ENCODE measurements at places on chromosomes 3 and 15.

DNA sequence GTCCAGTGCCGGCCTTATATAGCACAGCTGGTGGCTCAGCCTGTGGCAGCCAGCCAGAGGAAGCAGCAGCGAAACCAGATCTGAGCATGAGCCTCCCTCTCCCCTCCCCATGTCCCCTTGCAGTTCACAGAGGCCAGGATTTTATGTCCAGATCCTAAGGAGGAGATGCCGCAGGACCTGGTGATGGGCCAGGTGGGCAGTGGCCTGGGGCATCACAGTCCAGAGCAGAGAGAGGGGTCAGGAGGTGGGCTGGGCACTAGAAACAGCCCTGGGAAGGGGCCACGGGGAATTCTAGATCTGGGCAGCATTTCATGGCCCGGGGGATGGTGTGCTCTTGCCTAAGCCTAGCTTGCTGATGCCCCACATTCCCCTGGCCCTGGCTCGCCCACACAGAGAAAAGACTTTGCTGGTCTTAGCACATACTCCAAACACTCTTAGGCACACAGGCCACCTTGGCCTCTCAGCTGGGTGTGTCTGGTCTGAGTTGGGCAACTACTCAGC, 259 bp upstream of the CILP start:
- peak; percentile 35 for DNase-seq

GRCh38 chr15:51661072-51661471, 20.2 kb upstream of the SCG3 start:
- no peak for DNase-seq

- no peak for DNase-seq
Measured at GRCh38 chr3:48681541-48681880, 4.2 kb downstream of the NCKIPSD start.

DNA sequence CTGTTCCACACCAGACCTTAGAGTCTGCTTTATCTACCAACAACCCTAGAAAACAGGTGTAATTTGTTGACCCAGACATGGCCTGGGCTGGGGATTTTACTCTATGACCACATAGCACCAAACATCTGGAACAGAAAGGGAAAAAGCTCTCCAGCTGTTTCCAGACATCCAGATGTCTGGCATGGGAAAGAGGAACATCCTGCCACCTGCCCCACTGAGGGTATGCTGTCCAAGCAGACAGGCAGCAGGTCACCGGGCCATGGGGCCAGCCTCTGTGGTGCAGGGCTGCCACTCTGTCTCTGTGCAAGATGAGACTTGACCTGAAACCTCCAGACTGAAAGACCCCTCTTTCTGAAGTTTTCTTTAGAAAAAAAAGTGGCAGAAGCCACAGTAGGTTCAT, 359.3 kb upstream of the ICE2 start:
- DNase-seq: no peak

- no peak for DNase-seq
Measured at GRCh38 chr3:184039414-184039813, 7.9 kb downstream of the HTR3D start.

DNA sequence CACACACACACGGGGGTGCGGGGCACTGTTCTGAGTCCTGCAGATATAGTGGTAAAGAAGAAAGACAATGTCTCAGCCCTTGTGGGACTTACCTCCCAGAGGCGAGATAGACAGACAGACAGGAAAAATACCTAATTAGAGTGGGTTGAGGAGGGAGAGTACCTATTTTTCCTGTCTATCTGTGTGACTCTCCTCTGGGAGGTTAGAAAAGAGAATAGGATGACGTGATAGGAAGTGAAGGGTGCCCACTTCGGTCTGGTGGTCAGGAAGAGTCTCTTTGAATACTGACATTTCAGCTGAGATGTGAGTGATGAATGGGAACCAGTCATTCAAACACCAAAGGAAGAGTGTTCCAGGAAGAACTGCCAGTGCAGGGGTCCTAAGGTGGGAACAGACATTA, 4.1 kb upstream of the APOD start:
- no peak for DNase-seq

DNA sequence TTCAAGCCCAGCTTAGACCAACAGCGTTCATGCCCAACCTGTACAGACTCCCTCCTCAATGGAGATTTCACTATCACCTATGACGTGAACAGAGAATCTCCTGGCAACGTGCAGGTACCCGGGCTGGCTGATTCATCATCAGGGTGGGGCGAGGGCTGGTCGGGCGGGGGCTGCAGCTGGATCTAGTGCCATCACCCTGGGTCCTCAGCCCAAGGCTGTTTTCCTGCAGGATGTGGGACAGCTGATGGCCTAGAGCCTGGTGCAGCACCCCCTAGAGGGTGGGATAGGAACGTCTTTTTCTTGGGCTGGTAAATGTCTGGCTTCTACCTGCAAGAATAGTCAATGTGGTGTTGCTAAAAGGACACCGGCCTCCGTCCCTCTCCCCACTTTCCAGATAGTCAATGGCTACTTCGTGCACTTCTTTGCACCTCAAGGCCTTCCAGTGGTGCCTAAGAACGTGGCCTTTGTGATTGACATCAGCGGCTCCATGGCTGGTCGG, 4.4 kb downstream of the ITIH3 start:
- DNase-seq: peak; percentile 21

DNA sequence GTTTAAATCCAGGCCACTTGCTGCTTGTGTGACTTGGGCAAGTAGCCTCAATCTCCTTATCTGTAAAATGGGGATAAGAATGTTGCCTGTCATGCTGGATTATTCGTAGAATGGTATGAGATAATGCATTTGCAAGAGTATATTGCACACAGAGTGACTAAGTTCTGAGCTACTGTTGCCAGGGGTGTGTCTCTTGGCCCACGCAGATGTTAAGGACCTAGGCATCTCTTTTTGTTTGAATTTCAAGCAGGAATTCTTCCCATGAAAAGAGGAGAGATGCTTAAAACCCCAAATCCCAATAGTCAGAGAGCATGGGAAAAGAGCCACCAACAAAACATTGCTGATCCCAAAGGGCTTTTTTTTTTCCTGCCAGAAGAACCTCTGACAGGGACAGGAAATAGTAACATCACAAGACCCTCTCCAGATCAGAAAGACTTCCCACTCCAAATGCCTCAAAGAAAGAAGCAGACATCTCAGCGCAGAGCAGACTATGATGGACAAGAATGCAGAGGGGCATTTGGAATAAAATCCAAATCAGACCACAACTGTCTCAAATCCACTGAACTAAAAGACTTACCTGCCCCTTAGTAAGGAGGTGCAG, 90.5 kb downstream of the MRPL46 start:
- no peak for DNase-seq

DNA sequence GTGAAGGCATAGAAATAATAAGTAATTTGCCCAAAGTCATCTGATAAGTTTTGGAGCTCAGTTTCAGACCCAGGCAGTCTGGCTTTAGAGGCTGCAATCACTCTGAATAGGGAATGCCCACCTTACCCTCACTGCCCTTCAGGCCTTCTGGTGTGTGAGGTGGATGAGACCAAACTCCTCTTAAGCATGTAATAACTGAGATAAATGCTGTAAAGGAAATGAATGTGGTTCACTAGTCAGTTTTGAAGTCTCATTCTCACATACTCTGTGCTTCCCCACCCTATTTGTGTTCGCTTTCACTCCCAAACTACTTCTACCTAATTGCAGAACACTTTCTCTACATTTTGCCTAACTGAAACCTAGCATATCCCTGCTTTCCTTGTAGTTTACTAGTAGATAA, 144.1 kb downstream of the FILIP1L start:
- DNase-seq: no peak

DNA sequence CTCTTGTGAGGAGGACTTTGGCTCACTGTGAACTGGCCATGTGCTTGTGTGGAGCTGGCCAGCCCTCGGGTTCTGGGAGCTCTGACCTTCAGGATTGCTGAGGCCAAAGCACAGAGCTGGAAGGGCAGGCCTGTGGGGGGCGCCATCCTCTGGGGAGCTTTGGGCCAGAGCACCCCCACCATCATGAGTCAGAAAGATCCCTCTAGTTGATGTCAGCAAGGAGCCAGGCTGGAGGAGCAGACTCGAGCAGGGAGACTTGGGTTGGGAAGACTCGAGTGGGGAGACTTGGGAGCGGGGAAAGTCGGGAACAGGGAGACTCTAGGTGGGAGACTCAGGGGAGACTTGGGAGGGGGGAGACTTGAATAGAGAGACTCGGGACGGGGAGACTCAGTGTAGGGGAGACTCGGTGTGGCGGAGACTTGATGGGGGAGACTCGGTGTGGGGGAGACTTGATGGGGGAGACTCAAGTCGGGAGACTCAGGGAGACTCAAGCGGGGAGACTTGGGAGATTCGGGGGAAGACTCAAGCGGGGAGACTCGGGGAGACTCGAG, 37.7 kb upstream of the PLXNA1 start:
- no peak for DNase-seq

DNA sequence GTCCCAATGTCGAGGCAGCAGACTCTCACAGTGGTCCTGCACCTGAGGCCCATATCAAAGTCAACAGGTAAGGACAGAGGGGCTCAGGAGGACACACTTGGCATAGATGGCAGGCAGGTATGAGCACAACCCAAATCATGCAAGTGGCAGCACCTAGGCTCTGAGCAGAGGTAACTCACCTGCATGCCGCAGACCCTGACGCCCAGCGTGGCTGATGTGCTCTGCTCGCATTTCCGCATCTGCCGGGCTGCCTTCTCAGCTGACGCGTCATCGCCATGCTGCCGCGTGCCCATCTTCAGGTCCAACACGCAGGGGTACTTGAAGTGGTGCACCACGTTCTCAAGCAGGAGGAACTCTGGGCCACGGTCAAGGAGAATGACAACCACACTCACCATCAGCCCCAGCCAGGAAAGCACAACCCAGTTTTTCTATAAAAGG, 4.2 kb upstream of the GMPPB start:
- no peak for DNase-seq

DNA sequence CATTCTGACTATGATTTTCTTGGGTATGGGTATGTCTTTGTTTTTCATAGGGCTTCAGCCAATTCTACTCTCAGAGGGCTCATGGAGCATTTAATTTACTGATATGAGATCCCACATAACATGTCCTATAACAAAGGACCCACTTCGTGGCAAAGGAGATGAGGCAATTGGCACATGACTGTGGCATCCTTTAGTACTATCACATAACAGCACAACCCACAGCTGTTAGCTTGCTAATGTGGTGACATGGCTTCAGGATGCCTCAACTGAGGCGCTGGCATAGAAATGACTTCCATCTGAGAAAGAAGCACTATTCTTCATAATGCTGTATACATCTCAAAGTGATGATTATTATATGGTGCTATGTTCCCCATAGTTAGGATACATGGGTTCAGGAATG, 48.1 kb upstream of the RFX7 start:
- DNase-seq: no peak

- no peak for DNase-seq
Measured at GRCh38 chr15:86103825-86104224, 24.2 kb downstream of the AGBL1 start.

DNA sequence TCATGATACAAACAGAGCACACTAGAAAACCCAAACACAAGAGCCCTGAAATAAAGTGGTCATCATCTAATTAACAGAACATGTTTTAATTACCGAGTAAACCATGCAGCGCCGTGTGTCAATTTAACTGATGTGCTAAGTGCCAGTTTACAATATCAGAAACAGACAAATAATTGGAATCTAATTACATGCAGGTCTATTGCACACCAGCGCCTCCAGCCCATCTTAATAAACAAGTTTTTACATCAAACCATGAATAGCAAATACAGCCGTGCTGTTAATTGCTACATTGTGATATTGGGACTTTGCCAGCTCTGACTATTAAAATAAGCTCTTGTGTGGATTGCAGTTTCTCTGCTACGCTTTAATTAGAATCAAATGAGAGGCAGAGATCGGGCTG, 510.2 kb upstream of the MDFIC2 start:
- no peak for DNase-seq

DNA sequence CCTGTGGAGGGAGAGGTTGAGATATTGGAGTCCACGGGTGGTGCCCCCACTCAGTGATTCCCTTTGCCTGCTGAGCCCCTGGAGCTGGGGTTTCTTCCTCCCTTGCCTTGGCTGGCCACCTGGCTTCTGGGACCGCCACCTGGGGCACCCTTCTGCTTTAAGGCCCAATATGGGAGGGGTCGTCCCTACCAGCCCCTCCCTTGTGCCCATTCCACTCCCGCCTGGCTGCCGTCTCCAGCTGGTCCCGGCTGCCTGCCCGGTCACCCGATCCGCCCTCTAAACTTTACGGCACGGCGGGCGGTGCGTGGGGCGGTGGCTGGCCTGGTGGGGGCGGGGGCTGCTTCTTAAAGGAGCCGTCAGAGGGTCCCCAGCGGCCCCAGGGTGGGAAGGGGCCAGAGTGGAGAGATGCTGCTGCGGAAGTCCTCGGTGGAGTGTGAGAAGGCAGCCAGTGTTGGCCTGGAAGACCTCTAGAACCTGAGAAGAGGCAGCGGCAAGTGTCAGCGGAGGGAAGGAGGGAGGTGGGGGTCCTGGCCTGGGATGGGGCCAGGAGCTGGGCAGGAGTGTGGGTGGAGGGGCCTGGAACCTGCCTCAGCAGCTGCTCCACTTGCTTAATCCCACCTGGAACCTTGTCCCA, 1.6 kb upstream of the SEMA3B start:
- peak; percentile 80 for DNase-seq

GRCh38 chr3:2897821-2898220, 212.4 kb downstream of the IL5RA start:
- DNase-seq: no peak

DNA sequence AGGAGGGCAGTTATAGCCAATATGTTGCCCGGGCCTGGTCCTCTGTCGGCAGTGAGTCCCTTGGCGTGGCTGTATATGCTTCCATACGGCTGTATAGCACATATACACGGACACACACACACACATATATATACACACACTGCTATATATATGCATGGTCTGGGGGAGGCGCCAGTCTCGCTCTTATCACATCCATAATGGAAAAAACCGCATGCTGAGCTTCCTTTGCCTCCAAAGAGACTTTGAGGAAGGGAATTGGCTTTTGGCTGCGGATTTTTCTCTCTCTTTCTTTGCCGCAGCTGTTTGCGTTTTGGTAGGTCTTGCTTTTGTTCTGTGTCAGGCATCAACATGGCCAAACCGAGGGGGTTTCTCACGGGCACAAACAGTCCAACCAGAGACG, 11.3 kb upstream of the TMEM115 start:
- DNase-seq: no peak

- DNase-seq: peak; percentile 21
Measured at GRCh38 chr3:140898340-140899180, 43.1 kb upstream of the SLC25A36 start.

DNA sequence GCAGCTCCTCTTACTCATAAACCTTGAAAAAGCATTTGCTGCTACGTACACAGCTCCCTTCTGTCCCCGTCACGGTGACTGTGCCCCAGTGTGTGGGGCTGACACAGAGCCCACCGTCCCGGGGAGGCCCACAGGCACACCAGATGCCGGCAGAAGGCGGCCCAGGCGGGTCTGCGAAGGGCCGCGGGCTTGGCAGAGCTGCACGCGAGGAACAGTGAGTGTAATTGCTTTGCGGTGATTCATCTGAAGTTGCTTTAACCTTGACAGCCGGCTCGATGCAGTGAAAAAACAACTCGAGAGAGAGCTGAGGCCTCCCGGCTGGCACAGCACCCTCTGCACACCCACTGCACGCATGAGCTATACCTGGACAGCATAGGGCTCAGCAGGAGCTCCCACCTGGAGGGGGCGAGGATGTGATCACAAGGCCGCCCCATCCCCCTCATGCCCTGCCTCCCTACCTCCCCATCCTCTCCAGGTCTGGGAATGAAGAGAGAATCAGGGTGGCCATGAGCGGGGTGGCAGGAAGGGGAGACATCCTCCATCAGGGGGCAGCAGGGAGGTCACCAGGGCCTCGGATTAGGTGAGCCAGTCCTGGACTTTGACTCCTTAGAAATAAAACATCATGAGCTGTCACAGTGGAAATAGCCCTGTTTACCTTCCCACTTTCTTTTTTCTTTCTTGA, 172.7 kb downstream of the MEGF11 start:
- DNase-seq: peak; percentile 53

GRCh38 chr15:58374147-58374546, 57.6 kb upstream of the LIPC start:
- DNase-seq: no peak

- DNase-seq: peak; percentile 31
Measured at GRCh38 chr3:194573680-194574437, 59.4 kb downstream of the TMEM44 start.
